ENCODE measurements at places on chromosomes 16 and 17. TPM values are rescaled to one million over a fixed set of nuclear protein-coding genes. Genes with fewer than 3 reads are reported as not detected.

The TBL3 gene
- total RNA-seq = 17.5 TPM

The KRTAP9-2 gene
- not detected for total RNA-seq

The SDK2 gene
- total RNA-seq = 8.1 TPM

The C17orf100 gene
- 0.43 TPM for total RNA-seq

The MYH1 gene
- not detected for total RNA-seq
